ENCODE measurements at places on chromosomes 2 and 18. TPM values are rescaled to one million over a fixed set of nuclear protein-coding genes. Genes with fewer than 3 reads are reported as not detected.

DNA sequence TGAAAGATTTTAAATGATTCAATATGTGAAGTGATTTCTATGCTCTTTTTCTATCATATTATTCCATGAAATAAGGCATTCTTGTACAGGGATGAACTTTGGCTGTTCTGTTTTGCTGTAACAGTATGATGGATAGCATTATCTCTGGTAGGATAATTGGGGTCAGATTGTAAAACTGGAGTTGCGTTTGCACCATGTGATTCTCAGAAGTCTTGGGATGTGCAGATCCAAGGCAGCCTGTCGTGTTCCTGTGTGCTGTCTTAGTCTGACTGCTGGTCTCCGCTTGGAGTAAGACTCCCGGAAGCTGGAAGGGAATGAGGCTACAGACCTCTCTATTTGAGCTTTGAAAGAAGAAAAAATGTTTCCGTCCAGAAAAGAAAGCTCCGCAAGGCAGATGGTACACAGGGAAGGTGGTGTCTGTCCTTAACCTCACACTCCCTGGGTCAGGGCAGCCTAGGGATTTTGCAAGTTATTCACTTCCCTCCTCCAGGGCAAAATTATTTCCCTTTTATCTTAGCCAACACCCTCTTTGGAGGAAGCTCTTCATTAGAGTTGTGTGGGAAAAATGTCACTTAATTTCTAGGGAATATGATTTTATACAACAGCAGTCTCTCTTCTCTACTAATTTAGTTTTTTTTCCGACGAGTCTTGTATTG is 250.6 kb downstream of the PTPRM start:
- DNase-seq: no peak
- peaks cover 2% of the 10 kb centered on the region for H3K36me3 ChIP-seq
- no peak overlapping the region for H3K4me3 ChIP-seq
- no peaks in the 10 kb centered on the region for H3K27me3 ChIP-seq
- H3K27ac ChIP-seq: no peak overlapping the region

Gene SERPINB2
- not detected for total RNA-seq

Gene MARCO
- not detected for total RNA-seq

Gene LONRF2
- total RNA-seq: 0.21 TPM

DNA sequence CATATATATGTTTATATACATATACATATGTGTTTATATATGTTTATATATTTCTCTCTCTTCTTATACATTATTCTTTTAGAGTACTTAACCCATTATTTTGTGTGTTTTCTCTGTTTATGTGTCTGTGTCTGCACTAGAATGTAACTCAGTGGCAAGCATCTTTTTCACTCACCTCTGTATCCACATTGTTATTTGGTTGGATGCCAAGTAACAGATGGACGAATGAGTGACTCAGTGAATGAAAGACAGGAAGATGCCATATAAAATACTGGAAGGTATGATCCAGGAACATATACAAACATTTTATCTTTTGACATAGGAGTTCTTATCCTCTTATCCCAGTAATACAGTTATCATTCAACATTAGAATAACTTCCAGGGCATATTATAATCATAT is 684.8 kb downstream of the RNF144A start:
- no peak overlapping the region for H3K27ac ChIP-seq
- peaks cover 22% of the 10 kb centered on the region for H3K36me3 ChIP-seq
- no peak for DNase-seq
- peaks cover 21% of the 10 kb centered on the region for H3K4me1 ChIP-seq
- no peaks in the 10 kb centered on the region for H3K27me3 ChIP-seq
- H3K4me3 ChIP-seq: no peak overlapping the region

DNA sequence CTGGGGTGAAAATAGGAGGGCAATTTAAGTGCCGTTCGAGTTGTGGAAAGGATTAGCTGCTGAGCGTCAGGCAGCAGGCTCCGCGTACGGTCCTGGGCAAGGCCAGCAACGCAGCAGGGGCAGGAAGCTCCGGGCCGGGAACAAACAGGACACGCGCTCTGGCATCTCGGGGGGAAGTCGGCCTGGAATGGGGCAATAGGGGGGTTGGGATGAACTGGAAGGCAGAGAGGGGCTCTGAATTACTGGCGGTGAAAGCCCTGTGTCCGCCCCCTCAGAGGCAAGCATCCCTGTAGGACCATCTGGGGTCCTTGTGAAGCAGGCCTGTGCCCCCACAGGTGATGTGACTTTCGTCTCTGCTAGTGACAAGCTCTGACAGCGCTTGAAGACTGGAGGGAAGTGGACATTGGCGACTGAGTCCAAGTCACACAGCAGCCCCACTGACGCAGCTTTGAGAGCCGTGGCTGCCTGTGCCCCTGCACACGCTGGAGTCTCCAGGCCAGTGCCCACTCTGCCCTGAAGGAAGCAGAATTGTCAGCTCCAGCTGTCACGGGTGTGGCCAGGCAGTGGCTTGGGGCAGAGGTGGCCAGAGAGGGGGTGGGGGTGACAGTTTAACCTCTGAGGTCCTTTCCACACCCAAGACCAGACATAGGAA is 22.3 kb downstream of the GPR35 start:
- DNase-seq: no peak
- H3K27me3 ChIP-seq: peaks cover 33% of the 10 kb centered on the region
- no peak overlapping the region for H3K27ac ChIP-seq
- no peaks in the 10 kb centered on the region for H3K36me3 ChIP-seq
- peaks cover 10% of the 10 kb centered on the region for H3K4me1 ChIP-seq
- no peak overlapping the region for H3K4me3 ChIP-seq

- peak overlapping the region; percentile 4 for H3K4me3 ChIP-seq
- H3K4me1 ChIP-seq: peaks cover 37% of the 10 kb centered on the region
- no peaks in the 10 kb centered on the region for H3K27me3 ChIP-seq
These were observed 229.5 kb upstream of the EPAS1 start for GRCh38 chr2:46067501-46068305.

Gene TCF7L1
- total RNA-seq: not detected

- H3K27me3 ChIP-seq: peaks cover 42% of the 10 kb centered on the region
- H3K27ac ChIP-seq: no peak overlapping the region
- no peaks in the 10 kb centered on the region for H3K36me3 ChIP-seq
- no peak for DNase-seq
These were observed 18.1 kb upstream of the CREG2 start for GRCh38 chr2:101405351-101405899.

- H3K27ac ChIP-seq: no peak overlapping the region
- H3K27me3 ChIP-seq: peaks cover 21% of the 10 kb centered on the region
- no peaks in the 10 kb centered on the region for H3K36me3 ChIP-seq
- no peaks in the 10 kb centered on the region for H3K4me1 ChIP-seq
These were observed 104.6 kb downstream of the KLF7 start for GRCh38 chr2:207061181-207061580.

GRCh38 chr2:184463866-184464248 is 134.5 kb upstream of the ZNF804A start:
- no peak for DNase-seq
- H3K27ac ChIP-seq: no peak overlapping the region
- no peaks in the 10 kb centered on the region for H3K4me1 ChIP-seq

Gene ORC2
- 54.8 TPM for total RNA-seq

Gene GALNT5
- total RNA-seq: not detected

DNA sequence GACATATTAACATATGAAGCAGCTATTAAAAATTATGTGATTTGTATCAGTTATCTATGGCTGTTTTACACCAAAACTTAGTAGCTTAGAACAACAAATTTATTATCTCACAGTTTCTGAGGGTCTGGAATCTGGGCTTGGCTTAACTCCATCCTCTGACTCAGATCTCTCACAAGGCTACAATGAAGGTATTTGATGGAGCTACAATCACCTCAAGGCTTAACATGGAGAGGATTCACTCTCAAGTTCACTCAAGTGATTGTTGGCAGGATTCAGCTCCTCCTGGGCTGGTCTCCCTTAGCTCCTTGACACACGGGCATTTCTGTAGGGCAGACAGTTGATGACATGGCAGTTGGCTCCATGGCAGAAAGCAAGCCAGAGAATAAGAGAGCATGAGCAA is 133.0 kb upstream of the SLC14A2 start:
- H3K36me3 ChIP-seq: no peaks in the 10 kb centered on the region
- no peaks in the 10 kb centered on the region for H3K4me1 ChIP-seq
- peaks cover 4% of the 10 kb centered on the region for H3K27me3 ChIP-seq
- no peak overlapping the region for H3K4me3 ChIP-seq
- H3K27ac ChIP-seq: no peak overlapping the region

DNA sequence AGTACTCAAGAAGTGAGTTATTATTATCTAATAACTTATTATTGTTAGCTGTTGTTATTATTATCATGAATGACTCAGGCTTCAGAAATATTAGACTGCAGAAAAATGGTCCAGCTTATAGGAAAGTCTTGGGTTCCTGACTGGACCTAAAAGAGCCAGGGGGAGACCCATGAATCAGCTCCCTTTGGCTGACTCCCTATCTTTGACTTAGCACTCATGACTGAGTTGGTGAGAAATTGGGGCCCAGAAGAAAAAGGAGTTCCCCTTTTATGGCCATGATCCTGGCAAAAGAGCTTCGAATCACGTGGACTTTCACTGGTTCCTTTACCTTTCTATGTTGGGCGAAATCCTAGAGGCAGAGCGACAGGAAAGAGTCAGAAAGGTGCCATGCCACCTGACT is 145.8 kb downstream of the MYO3B start:
- no peak overlapping the region for H3K4me3 ChIP-seq
- no peak overlapping the region for H3K27ac ChIP-seq
- H3K36me3 ChIP-seq: peaks cover 3% of the 10 kb centered on the region
- H3K27me3 ChIP-seq: peaks cover 11% of the 10 kb centered on the region
- no peaks in the 10 kb centered on the region for H3K4me1 ChIP-seq
